ENCODE measurements at places on chromosomes 16 and 17. TPM values are rescaled to one million over a fixed set of nuclear protein-coding genes. Genes with fewer than 3 reads are reported as not detected.

MYLK3 gene
- 0.07 TPM for polyA plus RNA-seq

PIRT gene
- not detected for polyA plus RNA-seq

PITPNC1 gene
- polyA plus RNA-seq, result 6.8 TPM

- DNase-seq, result no peak
These were observed 150.9 kb downstream of the HS3ST3B1 start for GRCh38 chr17:14451729-14452191.

GRCh38 chr17:7606280-7606679, 8.4 kb downstream of the FXR2 start:
- DNase-seq, result no peak

GRCh38 chr17:78817123-78817522, 23.5 kb downstream of the USP36 start:
- DNase-seq, result peak; percentile 23

- no peak for DNase-seq
These were observed 18.1 kb downstream of the SLC7A5 start for GRCh38 chr16:87851141-87851587.

GRCh38 chr16:29154088-29154487, 169.2 kb downstream of the LAT start:
- no peak for DNase-seq

DNA sequence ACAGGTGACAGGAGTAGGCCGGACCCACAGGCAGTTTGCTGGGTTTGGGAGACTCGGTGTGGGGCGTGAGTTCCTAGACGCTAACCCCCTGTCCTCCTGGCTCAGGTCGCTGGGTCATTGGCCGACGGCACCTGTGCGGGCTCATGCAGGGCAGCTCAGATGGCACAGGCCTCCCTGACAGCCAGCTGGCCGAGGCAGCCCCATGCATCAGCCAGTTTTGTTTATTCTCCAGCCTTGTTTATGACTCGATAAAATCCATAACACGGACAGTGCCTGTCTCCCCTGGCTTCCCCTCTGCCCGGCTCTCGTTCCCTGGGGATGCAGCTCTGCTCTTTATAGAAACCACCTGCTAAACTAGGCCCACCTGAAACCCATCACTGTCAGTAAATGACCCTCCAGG, 46.0 kb downstream of the SDK2 start:
- no peak for DNase-seq

GRCh38 chr17:73422121-73422520, 110.3 kb upstream of the CDC42EP4 start:
- peak; percentile 61 for DNase-seq

DNA sequence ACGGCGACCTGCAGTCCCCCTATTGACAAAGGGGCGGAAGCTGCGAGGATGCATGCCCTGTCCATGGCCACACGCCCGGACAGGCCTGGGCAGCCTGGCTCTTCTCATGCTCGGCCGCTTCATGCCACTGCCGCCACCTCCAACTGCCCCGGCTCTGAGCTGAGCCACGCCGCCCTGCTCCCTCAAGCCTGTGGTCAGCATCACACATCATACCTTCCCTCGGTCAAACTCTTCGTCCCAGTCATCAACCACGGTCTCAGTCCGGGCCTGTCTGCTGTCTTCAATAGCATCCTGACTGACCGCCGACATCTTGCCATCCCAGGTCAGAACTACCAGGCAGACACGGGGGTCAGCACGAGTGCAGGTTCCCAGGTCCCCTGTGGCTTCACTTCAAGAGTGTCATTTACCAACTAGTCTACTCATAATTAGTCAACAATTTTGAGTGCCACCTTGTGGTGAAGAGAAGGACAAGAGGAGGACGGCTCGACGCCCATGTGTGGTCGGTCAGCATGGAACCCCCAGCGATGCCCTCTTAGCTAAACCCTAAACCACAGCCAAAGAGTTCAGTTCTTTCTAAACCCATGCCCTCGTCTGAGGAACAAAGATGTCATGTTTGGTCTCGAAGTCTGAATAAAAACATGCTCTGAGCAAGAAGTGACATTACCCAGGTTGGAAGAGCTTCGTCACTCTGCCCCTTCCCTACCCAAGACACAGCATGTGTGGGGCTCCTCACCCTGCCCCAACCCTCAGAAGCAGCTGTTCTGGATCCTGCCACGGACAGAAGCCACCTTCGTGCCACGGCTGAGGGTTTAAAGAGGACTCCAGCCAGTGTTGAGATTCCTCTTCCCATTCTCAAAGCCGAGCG, 16.9 kb upstream of the CYTH1 start:
- no peak for DNase-seq

GRCh38 chr16:89161763-89162713, 9.5 kb upstream of the CDH15 start:
- DNase-seq, result peak; percentile 73

- DNase-seq, result no peak
These were observed 32.7 kb upstream of the FOXF1 start for GRCh38 chr16:86477642-86478041.

GRCh38 chr17:81593105-81593871, 41.1 kb upstream of the FAAP100 start:
- no peak for DNase-seq
